ENCODE measurements at places on chromosomes 1 and 21.

DNA sequence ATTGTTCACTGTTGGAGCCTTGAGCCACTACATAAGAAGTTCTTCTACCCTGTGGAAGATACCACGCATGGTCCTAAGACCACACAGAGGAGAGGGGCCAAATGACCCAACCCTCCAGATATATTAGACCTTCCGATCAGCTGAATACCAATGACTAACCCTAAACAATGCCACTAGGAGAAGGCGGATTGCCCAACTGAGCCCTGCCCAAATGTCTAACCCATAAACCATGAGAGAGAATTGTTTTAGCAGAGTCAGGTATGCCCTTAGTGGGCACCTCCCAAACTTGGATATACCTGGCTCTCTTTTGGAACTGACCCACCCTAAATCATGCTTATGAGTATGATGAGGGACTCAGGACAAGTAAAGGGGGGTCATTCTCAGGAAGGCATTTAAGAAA lies 12.3 kb downstream of the SMG5 start:
- DNase-seq: no peak

- DNase-seq: no peak
Measured at GRCh38 chr1:244409701-244410100, 42.0 kb downstream of the ADSS2 start.

GRCh38 chr1:203181586-203182386 lies 4.7 kb downstream of the CHI3L1 start:
- DNase-seq: no peak

- no peak for DNase-seq
Measured at GRCh38 chr1:15994590-15995351, 9.3 kb upstream of the SRARP start.

DNA sequence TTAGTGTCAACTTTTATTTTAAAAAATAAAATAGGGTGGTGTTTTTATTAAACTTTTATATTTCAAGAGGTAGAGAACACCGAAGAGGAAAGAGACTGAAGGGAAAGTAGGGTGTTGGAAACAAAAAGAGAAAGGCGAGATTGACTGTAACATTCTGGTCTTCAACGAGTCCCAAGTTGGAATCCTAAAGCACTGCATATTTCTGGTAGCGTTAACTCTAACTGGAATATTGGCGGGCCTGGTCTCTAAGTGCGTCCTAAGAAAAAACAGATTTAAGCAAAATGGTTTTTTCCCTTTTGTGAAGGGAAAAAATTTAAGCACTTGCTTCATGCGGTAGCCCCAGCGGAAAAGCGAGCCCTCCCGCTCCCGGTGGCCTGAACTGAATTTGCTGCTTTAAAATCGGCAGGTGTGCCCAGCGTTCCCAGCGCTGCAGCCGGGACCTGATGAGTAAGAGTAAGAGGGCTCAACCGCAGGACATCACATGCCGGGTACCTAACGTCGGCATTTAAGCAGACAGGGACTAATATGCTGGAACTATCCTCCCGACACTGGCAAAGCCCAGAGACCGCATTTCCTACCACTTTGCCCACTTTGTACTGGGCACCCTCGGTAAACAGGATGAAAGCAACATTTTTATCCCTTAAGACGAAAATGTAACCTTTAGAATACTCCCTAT lies 30.5 kb upstream of the NFIA start:
- DNase-seq: no peak

DNA sequence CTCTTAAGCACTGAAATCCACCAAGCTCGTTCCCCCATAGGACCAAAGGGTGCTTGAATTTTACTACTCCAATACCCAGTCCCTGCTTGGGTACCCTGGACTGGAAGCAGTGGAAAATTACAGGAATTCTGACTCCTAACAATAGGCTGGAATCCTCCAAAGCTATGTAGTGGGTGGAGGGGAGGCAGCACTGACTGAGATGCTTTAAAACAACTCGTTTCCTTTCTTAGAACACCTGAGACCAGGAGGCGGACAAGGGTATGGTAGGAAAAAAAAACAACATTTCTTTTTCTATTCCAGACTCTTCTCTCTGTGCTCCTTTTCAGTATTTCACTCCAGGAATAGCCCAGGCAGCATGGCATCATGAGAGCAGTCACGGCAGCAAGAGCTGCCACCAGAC lies 2.3 kb downstream of the PEF1 start:
- DNase-seq: no peak

DNA sequence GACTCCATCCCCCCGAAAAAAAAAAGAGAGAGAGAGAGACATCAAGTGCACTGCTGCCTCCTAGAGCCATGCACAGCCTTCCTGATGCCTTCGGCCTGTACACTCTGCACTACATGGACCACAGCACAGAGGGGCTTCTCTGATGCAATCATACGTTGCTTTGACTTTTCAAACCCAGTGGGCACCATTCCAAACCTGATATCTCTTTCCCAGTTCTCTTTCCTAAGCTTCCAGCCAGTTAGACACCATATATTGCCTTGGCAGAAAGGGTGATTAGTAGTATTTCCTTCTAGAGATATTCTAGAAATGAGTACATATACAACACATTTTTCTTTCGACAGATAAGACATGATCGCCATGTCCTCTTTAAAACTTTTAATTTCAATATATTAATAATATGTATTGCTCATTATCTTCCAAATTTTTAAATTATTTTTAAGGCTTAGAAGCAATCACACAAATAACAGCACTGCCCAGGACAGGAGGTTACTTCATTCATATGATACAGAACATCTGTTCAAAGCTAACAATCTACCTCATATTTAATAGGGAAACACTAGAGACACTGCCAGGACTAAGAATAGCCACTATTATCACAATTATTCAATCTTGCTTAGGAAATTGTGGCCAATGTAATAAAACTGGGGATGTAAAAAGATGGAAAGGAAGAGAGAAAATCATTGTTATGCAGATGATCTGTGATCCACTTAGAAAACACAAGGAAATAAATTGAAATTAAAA lies 9.9 kb downstream of the CLCA1 start:
- no peak for DNase-seq

GRCh38 chr1:70353044-70353443 lies 1.5 kb downstream of the ANKRD13C start:
- DNase-seq: no peak

GRCh38 chr21:16579538-16579937 lies 849.8 kb downstream of the USP25 start:
- DNase-seq: no peak

DNA sequence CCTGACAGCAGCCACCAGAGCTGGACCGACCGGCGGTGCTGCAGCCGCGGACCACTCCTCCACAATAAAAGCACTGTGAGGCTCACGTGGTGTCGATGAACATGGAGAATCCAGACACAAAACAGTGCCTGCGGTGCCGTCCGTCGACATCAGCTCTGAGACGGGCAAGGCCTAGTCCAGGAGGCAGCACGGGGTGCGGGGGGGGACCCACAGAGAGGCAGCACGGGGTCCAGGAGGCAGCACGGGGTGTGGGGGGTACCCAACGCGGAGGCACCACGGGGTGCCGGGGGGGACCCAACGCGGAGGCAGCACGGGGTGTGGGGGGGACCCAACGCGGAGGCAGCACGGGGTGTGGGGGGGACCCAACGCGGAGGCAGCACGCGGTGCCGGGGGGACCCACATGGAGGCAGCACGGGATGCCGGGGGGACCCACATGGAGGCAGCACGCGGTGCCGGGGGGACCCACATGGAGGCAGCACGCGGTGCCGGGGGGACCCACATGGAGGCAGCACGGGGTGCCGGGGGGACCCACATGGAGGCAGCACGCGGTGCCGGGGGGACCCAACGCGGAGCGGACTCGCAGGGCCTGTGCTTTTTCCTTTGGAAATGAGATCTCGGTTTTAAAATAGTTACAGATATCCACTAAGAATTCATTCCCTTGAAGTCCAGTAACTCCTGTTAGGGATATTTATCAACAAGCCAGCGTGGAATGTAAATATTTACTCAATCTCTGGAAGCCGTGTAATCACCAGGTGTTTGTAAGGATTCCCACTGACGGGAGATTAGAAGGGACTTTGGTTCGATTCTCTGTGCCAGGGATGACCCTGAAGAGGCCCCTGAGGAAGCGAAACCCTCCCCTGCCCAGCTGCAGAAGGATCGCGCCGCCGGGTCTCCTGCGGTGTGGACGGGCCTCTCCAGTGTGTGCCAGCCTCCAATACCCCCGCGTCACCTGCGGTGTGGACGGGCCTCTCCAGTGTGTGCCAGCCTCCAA lies 52.1 kb downstream of the COL6A1 start:
- DNase-seq: no peak

DNA sequence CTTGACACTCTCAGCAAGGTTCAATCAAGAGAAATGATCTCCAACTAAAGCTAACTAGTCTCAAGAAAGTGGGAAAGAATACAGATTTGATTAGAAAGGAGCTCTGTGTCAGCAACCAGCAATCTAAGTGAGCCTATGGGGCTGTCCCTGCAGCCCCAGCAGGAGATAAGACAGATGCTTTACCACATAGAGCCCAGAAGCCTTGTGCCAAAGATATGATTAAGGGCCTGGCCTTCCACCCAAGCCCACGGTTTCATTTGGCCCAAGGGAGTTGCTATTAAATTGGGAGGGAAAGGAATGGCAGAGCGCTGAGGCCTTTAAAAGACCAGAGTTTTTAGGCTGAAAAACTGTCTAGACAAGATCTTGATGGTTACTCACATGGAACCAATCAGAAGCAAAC lies 74.8 kb downstream of the HLCS start:
- no peak for DNase-seq

DNA sequence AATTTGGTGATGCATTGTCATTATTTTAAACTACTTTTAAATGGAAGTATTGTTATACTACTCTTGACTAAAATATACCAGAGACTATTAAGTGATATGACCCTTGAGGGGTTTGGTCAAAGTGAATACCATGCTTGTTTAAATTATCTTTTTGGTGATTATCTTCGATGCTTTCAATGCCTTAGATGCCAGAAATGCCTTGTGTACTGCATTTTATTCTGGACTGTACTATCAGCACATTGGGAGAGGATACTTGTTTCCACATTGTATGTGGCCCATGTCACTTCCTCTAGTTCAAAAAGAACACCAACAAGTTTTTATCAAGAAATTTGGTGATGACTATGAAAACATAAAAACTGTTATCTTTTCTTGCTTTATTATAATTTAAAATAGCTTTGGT lies 16.3 kb downstream of the MAP3K7CL start:
- DNase-seq: no peak

GRCh38 chr1:211420389-211420788 lies 71.6 kb downstream of the RD3 start:
- DNase-seq: peak; percentile 60

- no peak for DNase-seq
Measured at GRCh38 chr1:224045556-224045955, 68.4 kb upstream of the FBXO28 start.

- no peak for DNase-seq
Measured at GRCh38 chr1:195251900-195252299, 1356.3 kb downstream of the KCNT2 start.

GRCh38 chr21:25967181-25967900 lies 203.2 kb downstream of the APP start:
- no peak for DNase-seq

DNA sequence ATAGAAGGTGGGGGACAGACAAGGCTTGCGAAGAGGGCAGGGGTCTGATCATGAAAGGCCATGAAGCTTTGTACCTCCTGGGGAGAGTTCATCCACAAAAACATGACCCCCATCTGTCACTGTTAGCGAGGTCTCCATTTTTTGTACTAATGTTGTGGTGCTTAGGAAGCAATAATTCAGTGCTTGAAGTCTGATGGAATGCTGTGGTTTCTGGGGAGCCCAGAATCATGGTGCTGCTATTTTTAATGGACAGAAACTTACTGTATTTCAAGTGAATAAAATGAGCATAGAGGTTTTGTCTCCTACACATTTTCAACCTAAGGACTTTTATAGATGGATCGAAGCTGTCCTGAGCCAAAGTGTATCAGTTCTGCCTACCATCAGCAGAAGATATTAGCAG lies 28.2 kb upstream of the RGL1 start:
- no peak for DNase-seq

GRCh38 chr1:47396671-47397196 lies 19.4 kb upstream of the FOXE3 start:
- DNase-seq: no peak

DNA sequence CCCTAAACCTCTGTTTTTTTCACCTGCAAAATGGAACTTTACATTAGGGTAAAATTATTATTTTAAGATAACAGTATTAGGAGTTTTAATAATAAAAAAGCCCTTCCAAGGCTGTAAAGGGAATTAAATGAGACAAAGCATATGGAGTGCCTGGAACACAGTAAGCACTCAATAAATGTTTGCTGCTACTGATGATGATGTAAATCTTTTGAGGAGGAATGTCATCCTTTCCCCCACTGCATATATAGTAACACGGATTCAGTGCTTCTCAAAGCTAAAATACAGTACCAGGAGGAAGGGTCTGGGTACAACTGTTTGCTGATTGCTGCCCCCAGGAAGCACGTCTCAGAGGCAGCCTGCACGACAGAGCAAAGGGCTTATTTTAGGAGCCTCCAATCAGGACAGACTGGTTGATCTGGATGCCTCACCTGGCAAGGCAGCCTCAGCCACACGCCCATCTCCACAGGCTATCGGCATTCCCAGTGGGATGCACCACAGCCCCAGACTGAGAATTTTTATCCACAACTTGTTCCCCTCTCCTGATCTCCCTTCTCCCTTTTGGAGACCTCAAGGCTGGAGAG lies 64.4 kb downstream of the GADD45A start:
- DNase-seq: no peak

GRCh38 chr1:228487336-228488124 lies at the start of gene RNF187:
Gene RNF187 (plus strand): TSS chr1:228487382.
- DNase-seq: no peak

GRCh38 chr1:154581766-154582165 lies 14.2 kb downstream of the CHRNB2 start:
- DNase-seq: no peak

DNA sequence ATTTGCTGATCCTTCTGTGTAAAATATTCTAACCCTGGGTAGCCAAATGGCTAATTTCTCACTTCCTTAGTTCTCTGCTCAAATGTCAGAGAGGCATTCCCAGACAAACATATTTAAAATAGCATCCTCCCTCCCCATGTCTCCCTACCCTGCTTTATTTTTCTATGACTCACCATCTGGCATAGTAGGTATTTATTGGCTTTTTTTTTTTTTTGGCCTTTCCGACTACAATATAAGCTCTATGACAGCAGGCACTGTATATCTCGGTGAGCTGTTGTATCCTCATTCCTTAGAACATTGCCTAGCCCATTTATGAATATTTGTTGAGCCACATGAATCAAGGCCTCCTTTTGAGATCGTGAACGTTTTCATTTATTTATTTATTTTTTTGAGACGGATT lies 1.5 kb upstream of the NEK7 start:
- no peak for DNase-seq

DNA sequence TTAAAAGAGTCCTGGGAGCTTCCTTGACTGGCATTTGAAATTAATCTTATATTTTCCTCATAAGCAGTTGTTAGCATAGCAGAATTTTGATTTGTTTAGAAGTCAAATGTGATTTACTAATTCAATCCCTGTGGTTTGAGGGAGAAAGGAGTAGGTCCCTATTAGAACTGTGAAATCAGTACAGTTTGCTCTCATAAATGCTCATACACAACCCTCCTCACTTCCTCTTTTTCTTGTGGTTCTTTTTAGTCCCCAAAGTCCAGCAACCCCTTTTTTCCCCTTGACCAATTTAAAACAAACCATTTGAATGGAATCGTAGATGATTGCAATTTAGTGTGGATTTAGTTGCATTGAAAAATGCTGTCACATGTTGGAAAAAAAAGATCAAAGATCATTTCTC lies 9.2 kb upstream of the IFI44 start:
- DNase-seq: no peak
